ENCODE measurements at places on chromosomes 7 and 10. TPM values are rescaled to one million over a fixed set of nuclear protein-coding genes. Genes with fewer than 3 reads are reported as not detected.
A peak's percentile ranks its signal among the peaks of the same experiment; 100 is the strongest.

The HABP2 gene
- not detected for total RNA-seq

The ABCB1 gene
- total RNA-seq: 8.9 TPM

The NODAL gene
- total RNA-seq: not detected

The OR2A7 gene
- total RNA-seq: 2.1 TPM

DNA sequence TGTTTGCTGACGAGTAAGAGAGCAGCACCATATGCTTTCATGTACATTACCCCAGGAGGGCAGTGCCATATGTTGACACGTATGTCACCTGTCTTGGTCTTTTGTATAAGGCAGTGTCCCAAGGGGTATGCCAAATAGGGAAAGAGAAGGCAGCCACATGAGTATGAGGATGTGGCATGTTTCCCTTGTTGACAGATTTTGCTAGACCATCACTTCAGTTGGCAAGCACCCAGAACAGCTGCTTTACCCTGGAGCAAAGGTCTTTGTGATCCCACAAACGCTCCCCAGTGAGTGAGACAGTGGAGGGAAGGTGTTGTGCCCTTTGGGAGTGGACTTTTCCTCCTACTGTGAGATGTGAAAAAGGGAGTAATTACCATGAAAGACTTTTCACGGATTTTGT is 350.1 kb downstream of the ETV1 start:
- no peak for DNase-seq
- H3K4me1 ChIP-seq: no peaks in the 10 kb centered on the region
- H3K36me3 ChIP-seq: no peaks in the 10 kb centered on the region
- H3K27ac ChIP-seq: no peak overlapping the region

- H3K36me3 ChIP-seq: peaks cover 9% of the 10 kb centered on the region
- H3K4me3 ChIP-seq: no peak overlapping the region
- H3K4me1 ChIP-seq: peaks cover 9% of the 10 kb centered on the region
These were observed 12.2 kb downstream of the BHLHA15 start for GRCh38 chr7:98223351-98223897.

DNA sequence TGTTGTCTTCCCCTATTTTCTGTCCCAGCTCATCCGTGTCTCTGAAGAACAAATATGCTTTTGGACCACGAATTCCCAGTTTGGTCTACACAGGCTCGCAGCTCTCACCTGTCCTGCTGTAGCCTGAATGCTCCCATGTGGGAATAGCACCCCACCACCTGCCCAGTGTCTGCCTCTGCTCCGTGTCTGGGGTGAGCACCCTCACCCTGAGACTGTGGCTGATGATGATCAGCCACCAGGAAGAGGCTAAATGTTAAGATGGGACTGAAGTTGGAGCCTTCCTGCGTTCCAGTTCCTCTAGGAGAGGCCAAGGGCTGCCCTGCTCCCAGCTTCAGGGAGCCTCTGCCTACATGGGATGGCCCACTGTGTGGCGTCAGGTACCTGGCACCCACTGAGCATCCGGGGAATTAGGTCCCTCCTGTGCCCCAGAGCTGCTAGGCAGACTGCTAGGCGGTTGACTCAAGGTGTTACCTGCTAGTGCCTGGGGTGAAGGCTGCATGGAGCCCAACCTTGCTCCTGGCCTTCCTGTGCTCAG is 3.7 kb downstream of the PGAM2 start:
- no peaks in the 10 kb centered on the region for H3K27me3 ChIP-seq
- no peak overlapping the region for H3K27ac ChIP-seq
- no peak overlapping the region for H3K4me3 ChIP-seq
- H3K36me3 ChIP-seq: peaks cover 35% of the 10 kb centered on the region

GRCh38 chr10:105023211-105024111 is 382.4 kb downstream of the SORCS3 start:
- peaks cover 4% of the 10 kb centered on the region for H3K4me1 ChIP-seq
- no peak overlapping the region for H3K4me3 ChIP-seq
- H3K27me3 ChIP-seq: no peaks in the 10 kb centered on the region

- H3K27ac ChIP-seq: peak overlapping the region; percentile 85
- H3K36me3 ChIP-seq: peaks cover 88% of the 10 kb centered on the region
- no peak for DNase-seq
- H3K27me3 ChIP-seq: no peaks in the 10 kb centered on the region
- H3K4me1 ChIP-seq: peaks cover 47% of the 10 kb centered on the region
- H3K4me3 ChIP-seq: no peak overlapping the region
These were observed 10.2 kb downstream of the CYREN start for GRCh38 chr7:135160098-135160857.

Measured in activated CD8-positive, alpha-beta T cell treated with anti-CD3 and anti-CD28 coated beads for 36 hours (primary cell).